Left lung (tissue), 14 donors: ENCODE measurements at places on chromosomes 2 and 18. TPM values are rescaled to one million over a fixed set of nuclear protein-coding genes. Genes with fewer than 3 reads are reported as not detected.

- no peak overlapping the region for H3K27ac ChIP-seq
- no peaks in the 10 kb centered on the region for H3K27me3 ChIP-seq
- no peak overlapping the region for H3K4me3 ChIP-seq
- H3K36me3 ChIP-seq, result no peaks in the 10 kb centered on the region
- H3K4me1 ChIP-seq, result no peaks in the 10 kb centered on the region
- no peak for DNase-seq
Measured at GRCh38 chr2:222960126-222960525, 91.9 kb upstream of the KCNE4 start.

GRCh38 chr2:54757500-54757899 is 34.0 kb downstream of the EML6 start:
- no peaks in the 10 kb centered on the region for H3K27me3 ChIP-seq
- DNase-seq, result no peak
- H3K27ac ChIP-seq, result no peak overlapping the region
- no peaks in the 10 kb centered on the region for H3K36me3 ChIP-seq
- no peaks in the 10 kb centered on the region for H3K4me1 ChIP-seq

DNA sequence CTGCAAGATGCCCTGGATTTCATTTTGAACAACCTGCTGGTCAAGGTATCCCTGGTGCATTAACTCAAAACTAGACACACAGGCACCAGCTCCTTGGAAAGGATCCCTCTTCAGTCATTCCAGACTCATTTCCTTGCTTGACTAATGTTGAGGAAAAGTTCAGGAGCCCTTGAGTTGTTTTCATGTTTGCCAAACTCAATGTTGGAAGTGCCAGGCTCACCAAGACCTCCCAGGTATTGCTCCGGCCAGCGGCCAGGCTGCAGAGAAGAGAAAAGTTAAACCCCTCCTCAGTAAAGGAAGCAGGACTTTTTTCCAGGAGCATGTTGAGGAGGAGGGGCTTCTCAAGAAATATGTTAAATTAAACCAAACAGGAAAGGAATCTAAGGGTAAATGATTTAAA is 42.7 kb downstream of the TGIF1 start:
- H3K27me3 ChIP-seq, result no peaks in the 10 kb centered on the region
- no peak for DNase-seq
- H3K4me1 ChIP-seq, result no peaks in the 10 kb centered on the region
- H3K4me3 ChIP-seq, result no peak overlapping the region
- no peaks in the 10 kb centered on the region for H3K36me3 ChIP-seq
- no peak overlapping the region for H3K27ac ChIP-seq

DNA sequence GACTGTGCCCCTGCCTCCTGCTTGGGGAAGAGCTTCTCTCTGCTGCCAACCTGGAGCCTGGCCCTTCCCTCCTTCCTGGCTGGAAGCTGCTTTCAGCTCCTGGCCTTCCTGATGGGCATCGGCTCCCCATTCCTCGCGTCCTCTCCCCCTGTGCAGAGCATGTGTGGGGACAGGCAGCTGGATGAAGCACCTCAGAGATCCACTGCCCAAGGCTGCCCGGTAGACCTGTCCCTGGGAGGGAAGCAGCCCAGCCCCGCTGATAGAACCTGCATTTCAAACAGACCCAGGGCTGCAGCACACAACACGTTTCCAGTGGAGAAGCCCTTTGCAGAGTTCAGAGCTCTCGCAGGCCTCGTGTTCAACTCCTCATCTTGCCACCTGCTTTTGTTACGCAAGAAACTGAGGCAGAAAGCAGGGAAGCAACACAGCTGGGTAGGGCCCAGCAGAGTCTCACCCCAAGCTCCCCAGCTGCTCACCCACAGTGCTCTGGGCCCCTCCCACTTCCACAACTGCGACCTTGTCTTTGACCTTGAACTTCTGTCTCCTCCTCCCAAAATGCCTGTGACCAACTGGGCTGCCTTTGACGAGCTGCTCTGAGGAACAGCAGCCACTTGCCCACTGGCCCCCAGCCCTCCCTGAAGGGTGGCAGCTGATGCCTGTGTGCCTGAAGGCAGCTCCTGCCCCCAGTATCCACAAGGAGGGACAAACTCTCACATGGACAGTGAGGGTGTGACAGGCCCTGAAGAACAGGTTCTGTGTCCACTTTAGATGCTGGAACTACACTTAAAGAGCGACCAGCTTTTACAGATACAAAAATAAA is 65.5 kb downstream of the PARD6G start:
- H3K27ac ChIP-seq, result no peak overlapping the region
- no peaks in the 10 kb centered on the region for H3K27me3 ChIP-seq
- H3K4me3 ChIP-seq, result no peak overlapping the region
- no peaks in the 10 kb centered on the region for H3K36me3 ChIP-seq
- H3K4me1 ChIP-seq, result no peaks in the 10 kb centered on the region

The UGT1A10 gene
- not detected for total RNA-seq

- H3K4me3 ChIP-seq, result no peak overlapping the region
- no peaks in the 10 kb centered on the region for H3K27me3 ChIP-seq
- H3K36me3 ChIP-seq, result no peaks in the 10 kb centered on the region
Measured at GRCh38 chr18:35993013-35993412, 20.5 kb downstream of the RMP24 start.

GRCh38 chr18:23593720-23594119 is 7.4 kb upstream of the NPC1 start:
- H3K27ac ChIP-seq, result peak overlapping the region; percentile 60
- H3K4me1 ChIP-seq, result peaks cover 5% of the 10 kb centered on the region
- H3K27me3 ChIP-seq, result no peaks in the 10 kb centered on the region
- no peak for DNase-seq
- no peak overlapping the region for H3K4me3 ChIP-seq

The SP100 gene
- total RNA-seq, result 101 TPM

The AKAIN1 gene
- total RNA-seq, result not detected

The DSG1 gene
- not detected for total RNA-seq

- no peak overlapping the region for H3K27ac ChIP-seq
- no peak for DNase-seq
- no peaks in the 10 kb centered on the region for H3K27me3 ChIP-seq
- H3K4me3 ChIP-seq, result no peak overlapping the region
Measured at GRCh38 chr2:125310657-125311364, 1285.7 kb downstream of the CNTNAP5 start.

- peaks cover 3% of the 10 kb centered on the region for H3K36me3 ChIP-seq
- no peaks in the 10 kb centered on the region for H3K27me3 ChIP-seq
- H3K4me1 ChIP-seq, result peaks cover 57% of the 10 kb centered on the region
Measured at GRCh38 chr2:47078541-47079482, 76.3 kb downstream of the STPG4 start.

- H3K27me3 ChIP-seq, result peaks cover 100% of the 10 kb centered on the region
- DNase-seq, result no peak
- H3K4me1 ChIP-seq, result peaks cover 21% of the 10 kb centered on the region
- H3K36me3 ChIP-seq, result no peaks in the 10 kb centered on the region
- no peak overlapping the region for H3K27ac ChIP-seq
Measured at GRCh38 chr2:176105730-176106580, 1.1 kb upstream of the HOXD11 start.
